ENCODE measurements at places on chromosomes 7 and 10.

DNA sequence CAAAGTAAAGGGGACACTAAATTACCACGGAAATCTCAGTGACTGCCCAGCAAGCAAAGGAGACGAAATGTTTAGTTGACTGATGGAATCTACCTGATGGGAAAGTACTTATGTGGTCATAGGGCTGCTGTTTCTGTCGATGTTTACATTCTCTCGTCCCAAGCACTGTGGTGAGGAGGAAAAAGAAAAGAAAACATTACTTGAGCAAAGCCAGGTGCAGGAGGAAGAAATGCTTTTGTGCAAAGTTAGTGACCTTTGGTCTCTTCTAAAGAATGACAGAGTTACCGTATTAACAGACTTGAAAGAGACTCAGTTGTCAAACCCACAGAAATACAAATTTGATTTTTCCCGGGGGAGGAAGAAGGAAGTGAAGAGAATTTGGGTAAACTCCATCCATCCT lies 43.3 kb upstream of the FMC1 start:
- no peak for DNase-seq

GRCh38 chr7:100489824-100490223 lies 6.1 kb downstream of the NYAP1 start:
- DNase-seq, result peak; percentile 87

DNA sequence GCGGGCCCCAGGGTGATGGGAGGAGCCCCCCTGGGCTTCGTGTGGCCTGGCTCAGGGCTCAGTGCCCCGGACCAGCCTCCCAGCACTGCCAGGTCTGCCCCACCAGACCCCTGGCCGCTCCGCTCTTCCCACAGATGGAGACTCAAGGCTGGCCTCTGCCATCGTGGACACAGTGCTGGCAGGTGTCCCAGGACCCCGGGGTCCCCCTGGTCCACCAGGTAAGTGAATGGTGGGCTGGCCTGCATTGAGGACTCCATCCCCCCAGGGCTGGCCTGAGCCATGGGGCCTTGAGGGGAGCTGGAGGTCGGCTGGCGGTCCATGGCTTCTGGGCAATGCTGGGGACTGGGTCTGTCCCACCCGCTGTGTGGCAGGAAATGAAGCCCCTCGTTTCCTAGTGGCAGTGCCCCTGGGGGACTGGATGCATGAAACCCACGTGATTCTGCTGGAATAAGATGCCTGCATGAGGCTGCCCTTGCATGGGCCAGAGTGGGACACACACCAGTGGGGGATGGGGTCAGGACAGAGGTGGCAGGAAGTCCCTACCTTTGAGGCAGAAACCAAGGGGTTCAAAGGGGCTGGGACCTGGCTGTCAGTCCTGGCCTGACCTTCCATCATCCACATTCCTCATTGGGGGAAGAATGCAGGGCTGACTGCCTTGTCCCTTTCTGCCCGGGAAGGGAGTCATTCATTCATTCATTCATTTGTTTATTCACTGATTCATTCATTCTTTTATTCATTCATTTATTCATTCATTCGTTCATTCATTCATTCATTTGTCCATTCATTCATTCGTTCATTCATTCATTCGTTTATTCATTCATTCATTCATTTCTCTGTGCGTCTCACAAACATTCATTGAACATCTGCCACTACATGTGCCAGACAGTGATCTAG lies 81.8 kb downstream of the MYL10 start:
- no peak for DNase-seq

DNA sequence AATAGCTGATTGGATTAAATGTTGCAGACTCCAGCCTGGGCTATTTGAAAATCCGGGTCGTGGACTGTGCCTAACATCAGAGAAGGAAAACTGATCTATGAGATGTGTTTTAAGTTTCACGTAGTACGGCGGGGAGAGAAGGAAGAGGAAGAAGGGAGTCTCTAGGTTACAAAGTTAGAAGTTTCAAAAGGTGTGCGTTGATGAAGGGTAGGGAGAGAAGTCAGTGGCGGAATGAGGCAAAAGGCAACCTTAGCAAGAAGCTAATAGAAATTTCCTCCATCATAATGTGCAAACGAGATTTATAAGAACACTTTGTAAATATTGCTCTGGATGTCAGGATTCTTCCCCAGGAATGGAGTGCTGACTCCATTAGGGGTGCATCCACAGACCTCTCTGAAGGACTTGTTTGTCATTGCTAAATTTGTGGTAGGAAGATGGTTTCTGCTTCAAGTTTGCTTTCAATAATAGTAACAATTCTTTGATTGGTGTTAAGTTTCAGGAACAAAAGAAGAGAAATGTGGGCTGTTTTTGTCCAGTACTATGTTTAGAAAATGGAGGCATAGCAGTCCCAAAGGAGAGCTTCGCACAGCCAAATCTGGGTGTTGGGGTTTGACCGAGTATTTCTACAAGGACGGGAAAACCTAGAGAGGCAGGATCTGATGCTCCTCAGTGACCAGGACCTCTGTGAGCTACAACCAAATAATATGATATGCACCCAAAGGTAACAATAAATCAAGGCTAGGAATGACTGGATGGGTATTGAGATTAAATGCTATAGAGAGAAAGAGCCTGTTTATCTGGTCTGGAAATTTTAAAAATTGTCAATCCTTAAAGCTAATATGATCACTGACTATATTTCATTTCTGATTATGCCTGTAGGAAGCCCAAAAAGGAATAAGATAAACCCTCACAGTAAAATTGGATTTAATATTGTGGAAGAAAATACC lies 8.2 kb downstream of the TWIST1 start:
- no peak for DNase-seq

DNA sequence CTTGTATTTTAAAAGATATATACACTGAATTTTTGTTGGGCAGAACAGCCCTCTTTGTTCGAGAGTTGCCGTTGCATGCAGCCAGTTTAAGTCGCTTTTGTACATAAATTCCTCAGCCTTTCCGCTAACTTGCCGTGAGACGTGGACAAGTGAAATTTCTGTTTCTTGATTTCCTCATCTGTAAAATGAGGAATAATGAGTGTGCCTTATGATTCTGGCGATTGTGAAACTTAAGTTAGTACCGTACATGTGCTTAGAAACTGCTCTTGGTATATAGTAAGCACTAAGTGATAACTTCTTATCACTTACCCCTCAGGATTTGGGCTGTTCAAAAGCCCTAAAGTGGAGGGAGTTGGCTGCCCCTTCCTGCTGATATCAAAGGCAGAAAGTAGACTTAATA lies 1.4 kb downstream of the CCNJ start:
- DNase-seq, result no peak

DNA sequence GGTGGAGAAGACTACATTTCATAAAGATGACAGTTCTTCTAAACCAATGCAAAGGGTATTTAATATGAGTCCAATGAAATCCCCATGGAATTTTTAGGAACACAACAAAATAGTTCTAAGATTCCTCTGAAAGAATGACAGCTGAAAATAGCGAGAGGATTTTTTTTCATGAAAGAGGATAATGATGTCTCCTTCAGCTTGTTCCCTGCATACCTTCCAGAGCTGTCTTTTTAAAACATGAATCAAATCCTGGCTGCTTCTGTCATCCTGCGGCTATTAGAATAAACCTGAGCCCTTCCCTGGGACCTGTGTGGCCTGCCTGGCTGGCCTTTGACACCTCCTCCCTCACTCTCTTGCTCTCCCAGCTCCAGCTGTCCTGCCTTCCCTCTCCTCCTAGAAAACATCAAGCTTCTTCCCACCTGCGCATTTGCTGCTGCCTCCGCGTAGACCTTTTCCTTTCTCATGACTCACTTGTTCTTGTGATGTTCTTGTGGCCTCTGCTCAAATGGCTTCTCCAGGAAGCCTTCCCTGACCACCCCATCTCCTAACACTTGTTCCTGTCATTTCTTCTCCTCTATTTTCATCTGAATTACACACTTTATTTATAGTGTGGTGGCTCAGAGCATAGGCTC lies 57.4 kb downstream of the EEPD1 start:
- DNase-seq, result peak; percentile 36

DNA sequence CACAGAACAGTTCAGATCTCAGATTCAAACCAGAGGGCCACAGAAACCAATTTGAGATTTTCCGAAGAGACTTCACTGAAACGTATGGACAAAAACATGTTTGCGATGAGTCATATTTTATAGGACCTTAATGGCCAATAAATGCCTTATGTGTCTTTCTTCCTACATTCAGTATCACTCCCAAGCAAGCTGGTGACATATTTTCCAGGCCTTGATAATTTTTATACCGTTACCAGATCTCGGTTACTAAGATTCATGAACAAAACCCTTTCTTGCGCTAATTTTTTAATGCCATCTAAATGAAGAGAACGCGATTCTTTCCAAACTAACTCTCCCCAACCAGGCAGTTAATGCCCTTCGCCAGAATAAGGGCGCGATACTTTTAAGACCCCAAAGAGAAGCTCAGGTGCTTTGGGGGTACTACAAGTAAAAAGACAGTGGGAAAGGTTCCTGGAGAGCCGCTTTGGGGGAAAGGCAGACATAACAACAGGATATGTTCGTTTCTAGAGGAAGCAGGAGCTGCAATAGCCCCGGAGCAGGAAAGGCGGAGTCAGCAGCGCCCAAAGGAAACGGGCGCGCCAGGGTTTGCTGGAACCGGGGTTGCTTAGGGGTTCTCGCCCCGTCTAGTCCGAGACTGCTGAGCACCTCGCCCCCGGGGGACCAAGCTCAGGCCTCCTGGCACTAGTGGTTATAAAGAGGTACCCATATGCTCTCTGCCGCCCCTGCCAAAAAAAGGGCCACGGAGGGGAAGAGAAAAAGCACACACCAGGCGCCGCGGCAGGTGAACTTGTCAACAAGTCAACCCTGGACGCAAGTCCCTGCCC lies 884 bp downstream of the ICA1 start:
- DNase-seq, result no peak

- no peak for DNase-seq
Measured at GRCh38 chr7:23290993-23291392, 8.1 kb upstream of the MALSU1 start.

GRCh38 chr7:76332078-76332477 lies 26.7 kb downstream of the YWHAG start:
- no peak for DNase-seq

DNA sequence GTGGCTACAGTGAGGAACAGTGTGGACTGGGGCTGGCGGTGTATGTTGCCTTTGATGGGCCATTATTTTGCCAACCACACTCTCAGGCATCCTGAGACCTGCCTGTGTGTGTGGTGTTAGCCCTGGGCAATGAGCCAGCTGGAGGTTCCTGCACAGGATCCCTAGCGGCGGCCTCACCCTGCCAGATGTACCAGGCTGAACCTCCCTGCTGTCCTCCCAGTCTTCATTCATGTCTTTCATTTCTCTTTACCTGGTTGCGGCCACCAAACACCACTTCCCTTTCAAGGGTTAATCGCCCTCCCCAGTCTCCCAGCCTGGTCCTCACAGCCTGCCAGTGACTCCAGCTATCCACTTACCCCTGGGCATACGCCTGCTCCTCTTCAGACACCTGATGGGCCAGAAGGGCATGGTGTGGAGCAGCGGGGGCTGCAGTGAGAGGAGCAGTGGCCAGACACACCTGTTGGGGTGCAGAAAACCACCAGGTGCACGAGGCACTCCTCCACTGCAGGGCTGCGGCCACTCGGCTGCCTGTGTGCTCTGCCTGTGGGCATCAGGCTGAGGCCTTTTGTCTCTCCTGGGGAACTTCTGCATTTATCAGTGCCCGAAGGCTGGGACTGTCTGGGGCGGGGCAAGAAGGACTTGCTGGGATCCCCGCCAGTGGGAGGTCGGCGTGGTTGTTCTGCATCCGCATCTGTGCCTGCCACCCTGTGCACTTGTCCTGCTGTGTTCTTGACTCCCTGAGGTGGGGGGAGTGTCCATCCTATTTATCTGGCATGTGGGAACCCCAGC lies 111.6 kb downstream of the ARHGAP22 start:
- no peak for DNase-seq

- DNase-seq, result no peak
Measured at GRCh38 chr10:121385136-121385535, 213.1 kb downstream of the FGFR2 start.

- DNase-seq, result no peak
Measured at GRCh38 chr7:134707663-134708378, 61.2 kb downstream of the BPGM start.

- peak; percentile 13 for DNase-seq
Measured at GRCh38 chr7:121406944-121407343, 10.8 kb upstream of the FAM3C start.

GRCh38 chr7:2802101-2802500 lies 42.0 kb downstream of the GNA12 start:
- no peak for DNase-seq

DNA sequence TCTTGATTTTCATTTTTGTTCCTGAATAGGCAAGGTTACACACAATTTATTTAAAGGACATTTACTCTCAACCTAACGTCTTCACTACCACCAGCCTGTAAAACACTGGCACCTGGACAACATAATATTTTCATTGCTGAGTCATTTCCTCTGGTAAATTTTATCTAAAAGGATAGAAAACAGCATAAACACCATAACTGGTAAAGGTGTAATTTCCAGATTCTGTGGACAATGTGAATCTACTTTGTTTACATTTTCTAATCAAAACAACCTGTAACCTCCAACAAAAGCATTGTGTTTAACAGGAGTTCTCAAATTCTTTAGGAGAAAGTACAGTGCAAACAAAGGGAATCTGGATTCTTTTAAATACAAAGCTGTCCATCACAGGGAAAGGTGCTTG lies 472.0 kb upstream of the AKR1E2 start:
- no peak for DNase-seq

GRCh38 chr7:141160246-141160860 lies 86.5 kb downstream of the TMEM178B start:
- no peak for DNase-seq

- no peak for DNase-seq
Measured at GRCh38 chr10:110656612-110657011, 12.5 kb downstream of the RBM20 start.

DNA sequence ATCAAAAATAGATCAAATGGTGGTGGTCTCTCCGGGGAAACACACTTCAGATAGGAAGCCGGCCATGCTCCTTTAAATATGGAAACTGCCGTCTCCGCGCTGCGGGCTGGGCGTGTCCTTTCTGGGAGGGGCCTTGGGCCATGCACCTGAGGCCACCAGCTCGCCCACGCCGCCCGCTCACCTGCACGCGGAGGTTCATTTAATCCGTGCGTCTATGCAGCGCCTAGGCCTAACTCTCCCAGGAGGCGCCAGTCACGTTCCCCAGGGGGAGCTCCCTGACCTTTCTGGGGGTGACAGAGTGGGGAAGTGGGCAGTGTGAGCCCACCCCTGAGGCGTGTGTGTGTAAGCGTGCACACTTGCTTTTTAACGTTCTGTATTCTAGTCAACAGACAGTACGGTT lies 64.0 kb downstream of the C10orf143 start:
- no peak for DNase-seq

GRCh38 chr10:11604865-11605650 lies 6.4 kb downstream of the USP6NL start:
- no peak for DNase-seq

DNA sequence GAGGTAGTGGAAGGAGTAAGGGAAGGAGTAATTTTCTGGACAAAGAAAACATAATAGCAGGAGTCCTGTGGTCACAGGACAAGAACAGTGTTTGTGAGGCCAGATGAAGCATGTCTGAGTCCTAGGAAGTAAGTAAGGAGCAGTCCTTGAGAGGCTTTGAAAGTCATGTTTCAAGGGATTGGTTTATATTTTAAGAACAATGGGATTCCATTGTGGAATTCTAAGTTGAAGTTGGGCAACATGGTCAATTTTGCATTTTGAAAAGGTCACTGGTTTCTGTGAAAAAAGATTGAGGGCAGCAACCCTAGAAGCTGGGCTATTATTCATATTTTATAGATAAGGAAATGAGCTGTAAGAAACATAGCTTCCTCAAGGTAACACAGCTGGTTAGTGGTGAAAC lies 10.8 kb upstream of the SLC25A28 start:
- DNase-seq, result no peak

Data from nephron progenitor cell (in vitro differentiated cells).